Stimulated activated CD8-positive, alpha-beta memory T cell treated with anti-CD3 and anti-CD28 coated beads, Interleukin-4, amount 100 ng/mL, for 1 hour (primary cell): ENCODE measurements at places on chromosomes 7 and 10.

GRCh38 chr10:43350686-43351085, 20.8 kb upstream of the FXYD4 start:
- DNase-seq: no peak

GRCh38 chr10:119441151-119441821, 101.2 kb downstream of the RGS10 start:
- no peak for DNase-seq

DNA sequence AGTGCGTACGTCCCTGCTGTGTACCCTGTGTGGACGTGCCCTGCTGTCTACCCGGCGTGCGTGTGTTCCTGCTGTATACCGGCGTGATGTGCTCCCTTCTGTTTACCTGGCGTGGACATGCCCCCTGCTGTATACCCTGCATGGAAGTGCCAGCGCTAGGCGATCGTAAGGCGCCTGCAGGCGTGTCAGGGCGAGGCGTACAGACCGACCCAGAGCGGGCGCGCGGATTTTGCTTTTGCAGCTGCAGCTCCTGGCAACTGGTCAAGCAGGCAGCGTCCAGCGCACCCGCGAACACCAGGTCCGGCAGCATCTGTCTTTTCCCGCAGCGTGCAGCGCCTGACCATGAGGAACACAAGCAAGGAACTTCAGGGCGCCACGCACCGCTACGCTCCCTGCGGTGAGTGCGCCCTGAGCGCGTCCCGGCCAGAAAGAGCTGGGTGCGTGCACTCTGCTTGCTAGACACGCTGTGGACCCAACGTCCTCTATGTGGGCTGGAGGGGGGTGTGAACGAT, 680 bp downstream of the C7orf57 start:
- no peak for DNase-seq

DNA sequence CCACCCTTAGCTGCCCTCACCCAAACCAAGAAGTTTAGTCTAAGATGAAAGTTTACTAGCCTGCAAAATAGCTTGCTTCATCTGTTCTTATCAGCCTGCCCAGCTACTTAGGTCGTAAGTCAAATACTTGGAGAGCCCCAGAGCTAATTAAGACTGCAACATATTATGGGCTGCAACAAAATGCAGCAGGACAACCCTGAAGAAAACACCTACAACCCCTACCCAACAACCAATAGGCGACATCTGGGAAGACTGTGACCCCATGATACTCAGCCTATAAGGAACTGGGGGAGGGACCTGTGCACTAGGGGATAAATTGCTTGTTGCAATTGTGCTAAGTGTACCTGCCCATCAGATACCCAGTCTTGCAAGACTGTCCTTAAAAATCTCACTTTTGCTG, 64.1 kb downstream of the LYZL2 start:
- DNase-seq: no peak

- no peak for DNase-seq
Observed at GRCh38 chr10:33537066-33537465, 202.6 kb upstream of the NRP1 start.

DNA sequence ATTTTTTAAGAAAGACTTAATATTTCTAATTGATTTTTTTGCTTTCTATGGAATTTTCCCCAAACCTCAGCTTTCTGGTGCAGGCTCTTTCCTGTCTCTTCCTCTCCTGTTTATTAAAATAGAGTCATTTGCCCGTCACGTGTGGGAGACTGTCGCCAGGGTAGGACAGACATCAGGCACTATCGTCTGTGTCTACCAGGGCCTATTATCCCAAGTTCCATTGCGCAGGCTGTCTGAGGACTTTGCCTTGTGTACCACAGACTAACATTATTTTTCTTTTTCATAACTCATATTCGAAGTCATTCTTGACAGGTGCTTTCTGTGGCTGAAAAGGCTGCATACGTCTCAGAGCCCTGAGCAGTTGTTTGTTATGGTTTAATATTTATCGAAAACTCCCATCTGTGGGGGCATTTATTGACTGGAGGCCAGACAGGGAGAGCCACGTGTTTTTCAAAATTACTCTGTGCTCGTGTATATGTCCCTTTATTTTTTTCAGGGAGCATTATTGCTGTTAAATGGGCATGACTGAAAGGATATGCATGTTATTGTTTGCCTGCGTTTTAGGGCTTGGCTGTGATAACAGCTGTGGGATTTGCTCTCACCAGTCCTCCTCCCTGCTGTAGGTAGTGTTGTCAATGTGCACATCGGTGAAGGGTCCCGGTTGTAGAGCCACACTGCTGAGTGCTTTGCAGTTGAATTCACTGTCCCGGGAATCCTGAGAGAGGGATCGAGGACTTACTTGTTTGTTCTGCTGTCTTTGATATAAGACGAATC, 89.8 kb downstream of the CAMK1D start:
- no peak for DNase-seq

- DNase-seq: peak; percentile 72
Observed at GRCh38 chr10:122980209-122981065, at the start of gene PSTK. Gene PSTK (plus strand): TSS chr10:122980401. CDS start chr10:122980480, 79 bp downstream.

GRCh38 chr10:113063043-113063967, 113.3 kb downstream of the TCF7L2 start:
- no peak for DNase-seq

- no peak for DNase-seq
Observed at GRCh38 chr10:113927440-113927839, 73.0 kb downstream of the NHLRC2 start.

DNA sequence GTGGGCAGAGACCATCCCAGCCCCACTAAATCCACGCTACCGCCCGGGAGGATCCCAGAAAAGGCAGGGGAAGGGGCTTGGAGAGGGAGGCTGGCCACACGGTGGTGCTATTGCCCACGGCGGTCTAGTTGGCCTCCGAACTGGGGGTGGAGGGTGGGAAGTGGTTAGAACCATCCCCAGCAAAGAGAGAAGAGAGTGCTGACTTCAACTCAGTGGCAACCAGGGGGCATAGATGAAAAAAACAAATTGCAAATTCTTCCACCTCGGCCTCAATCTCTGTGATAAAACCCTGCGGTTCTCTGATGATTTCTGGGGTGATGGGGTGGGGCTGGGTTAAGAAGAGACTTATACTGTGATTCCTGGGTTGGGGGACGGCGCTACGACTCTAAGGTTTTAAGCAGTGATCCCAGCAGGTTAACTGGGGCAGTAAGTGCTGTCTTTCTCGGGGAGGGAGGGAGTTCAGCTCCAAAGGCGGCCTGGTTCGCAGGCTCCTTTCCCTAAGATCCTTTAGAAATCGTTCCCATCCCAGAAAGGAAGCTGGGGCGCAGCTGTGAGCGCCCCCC, 154.5 kb upstream of the LYZL2 start:
- DNase-seq: peak; percentile 71

DNA sequence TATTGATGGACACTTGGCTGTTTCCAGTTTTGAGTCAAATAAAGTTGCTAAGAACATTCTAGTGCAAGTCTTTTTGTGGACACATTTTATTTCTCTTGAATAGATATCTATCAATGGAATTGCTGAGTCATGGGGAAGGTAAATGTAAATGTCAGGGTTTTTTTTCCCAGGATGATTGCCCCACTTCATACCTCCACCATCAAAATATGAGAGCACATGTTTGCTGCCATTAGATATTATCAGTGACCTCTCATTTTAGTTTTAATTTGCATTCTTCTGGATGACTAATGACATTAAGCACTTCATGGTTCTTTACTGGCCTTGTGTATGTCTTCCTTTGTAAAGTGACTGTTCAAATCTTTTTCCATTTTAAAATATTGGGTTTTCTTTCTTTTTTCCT, 45.7 kb downstream of the PAPSS2 start:
- DNase-seq: no peak
